ENCODE measurements at places on chromosomes 5 and 9.
A peak's percentile ranks its signal among the peaks of the same experiment; 100 is the strongest.

GRCh38 chr5:176365351-176366231 lies at the start of gene ARL10:
TSS of gene ARL10 (plus strand) at chr5:176365487. CDS start at chr5:176365564, 77 bp downstream.
- DNase-seq, result peak; percentile 74

GRCh38 chr5:96788112-96788749 lies 19.5 kb downstream of the ERAP1 start:
- no peak for DNase-seq

DNA sequence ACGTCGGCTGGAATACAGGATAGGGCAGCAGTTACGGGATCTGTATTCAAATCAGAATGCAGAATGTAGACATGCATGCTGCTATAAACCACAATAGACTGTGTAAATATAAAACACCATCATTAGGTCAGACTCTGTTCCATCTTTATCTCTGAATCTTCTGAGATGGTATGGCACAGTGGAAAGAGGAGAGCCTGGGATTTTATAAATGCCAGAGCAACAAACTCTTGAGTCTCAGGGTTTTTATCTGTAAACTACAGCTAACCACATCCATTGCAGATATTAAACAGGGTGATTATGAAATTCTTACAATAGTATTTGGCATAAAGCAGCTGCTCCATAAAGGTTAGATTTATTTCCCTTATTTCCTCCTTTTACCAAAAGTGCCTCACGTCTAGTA lies 108.7 kb downstream of the ZDHHC21 start:
- no peak for DNase-seq

- DNase-seq, result no peak
Observed at GRCh38 chr5:96926276-96926675, 9.6 kb upstream of the LNPEP start.

DNA sequence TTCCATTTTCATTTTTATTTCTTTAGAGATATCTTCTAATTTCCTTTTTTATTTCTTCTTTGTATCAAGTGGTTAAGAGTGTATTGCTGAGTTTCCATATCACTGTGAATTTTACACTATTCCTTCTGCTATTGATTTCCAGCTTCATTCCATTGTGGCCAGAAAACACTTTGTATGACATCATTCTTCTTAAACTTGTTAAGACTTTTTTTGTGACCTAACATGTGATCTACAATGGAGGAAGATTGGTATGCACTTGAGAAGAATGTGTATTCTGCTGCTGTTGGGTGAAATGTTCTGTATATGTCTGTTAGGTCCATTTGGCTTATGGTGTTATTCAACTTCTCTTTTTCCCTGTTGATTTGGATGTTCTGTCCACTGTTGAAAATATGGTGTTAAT lies 274.2 kb upstream of the PUM3 start:
- DNase-seq, result no peak

DNA sequence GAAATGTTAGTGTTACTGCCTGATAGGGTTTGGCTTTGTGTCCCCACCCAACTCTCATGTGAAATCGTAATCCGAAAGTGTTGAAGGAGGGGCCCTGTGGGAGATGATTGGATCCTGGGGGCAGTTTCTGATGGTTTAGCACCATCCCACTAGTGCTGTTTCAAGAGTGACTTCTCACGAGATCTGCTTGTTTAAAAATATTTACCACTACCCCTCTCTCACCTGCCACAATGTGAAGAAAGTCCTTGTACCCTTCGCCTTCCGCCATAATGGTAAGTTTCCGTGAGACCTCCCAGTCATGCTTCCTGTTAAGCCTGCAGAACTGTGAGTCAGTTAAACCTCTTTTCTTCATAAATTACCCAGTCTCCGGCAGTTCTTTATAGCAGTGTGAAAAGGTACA lies 2.6 kb upstream of the RFX3 start:
- DNase-seq, result no peak

DNA sequence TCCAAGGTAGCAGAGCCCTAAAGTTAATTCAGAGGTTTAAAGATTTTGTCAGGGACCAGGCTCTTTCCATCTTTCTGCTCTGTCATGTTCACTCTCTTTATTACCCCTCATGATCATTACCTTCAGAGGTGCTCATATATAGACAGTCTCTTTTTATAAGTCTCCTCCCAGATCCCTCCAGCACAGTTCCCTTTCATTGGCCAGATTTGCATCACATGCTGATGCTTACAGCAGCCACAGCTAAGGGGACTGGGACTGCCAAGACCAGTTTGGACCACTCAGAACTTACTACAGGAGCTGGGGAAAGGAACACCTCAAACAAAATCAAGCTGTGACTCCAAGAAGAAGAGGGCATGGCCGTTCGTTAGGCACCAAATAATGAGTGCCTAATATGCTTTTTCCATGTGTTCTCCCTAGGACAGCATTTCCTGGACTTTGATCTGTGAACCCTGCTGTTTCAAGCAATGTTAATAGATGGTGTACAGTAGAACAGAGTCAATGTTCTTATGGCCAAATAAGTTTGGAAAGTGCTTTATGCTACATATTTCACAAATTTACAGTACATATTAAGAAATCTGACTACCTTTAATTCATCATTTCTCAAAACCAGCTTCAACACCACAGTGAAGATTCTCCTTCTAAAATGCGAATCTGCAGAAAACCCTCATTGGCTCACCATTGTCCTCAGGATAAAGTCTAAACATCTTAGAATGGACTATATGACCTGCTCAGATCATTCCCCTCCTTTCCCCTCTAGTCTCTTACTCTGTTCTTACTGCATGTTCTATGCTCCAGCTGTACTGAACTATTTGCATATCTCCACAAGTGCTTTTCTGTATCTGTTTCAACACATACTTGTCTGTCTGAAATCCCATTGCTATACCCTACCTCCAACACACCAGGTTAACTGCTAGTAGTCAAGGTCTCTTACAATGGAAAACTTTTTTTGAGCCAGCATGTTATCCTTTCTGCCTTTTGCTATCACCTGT lies 3.4 kb downstream of the C5orf58 start:
- DNase-seq, result no peak

GRCh38 chr9:100591639-100592412 lies 13.9 kb downstream of the CAVIN4 start:
- no peak for DNase-seq

DNA sequence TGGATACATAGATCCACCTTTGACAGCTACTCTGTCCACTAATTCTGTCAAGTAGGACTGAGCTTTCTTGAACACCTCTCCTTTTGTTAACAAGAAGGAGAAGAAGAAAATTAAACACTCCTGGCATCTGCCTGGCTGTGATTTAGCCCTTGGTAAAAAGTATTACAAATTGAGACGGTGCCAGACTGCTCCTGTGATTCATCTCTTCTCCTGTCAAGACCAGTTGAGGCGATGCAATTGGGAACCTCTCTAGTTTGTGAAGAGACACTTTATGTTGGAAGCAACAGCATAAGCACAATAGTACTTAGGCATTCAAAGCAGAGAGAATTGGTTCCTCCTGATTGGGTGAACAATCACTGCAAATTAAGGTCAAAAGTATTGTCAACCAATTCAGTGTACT lies 72.7 kb downstream of the GHR start:
- DNase-seq, result no peak

GRCh38 chr5:139660105-139660922 lies 12.2 kb downstream of the CXXC5 start:
- peak; percentile 92 for DNase-seq

DNA sequence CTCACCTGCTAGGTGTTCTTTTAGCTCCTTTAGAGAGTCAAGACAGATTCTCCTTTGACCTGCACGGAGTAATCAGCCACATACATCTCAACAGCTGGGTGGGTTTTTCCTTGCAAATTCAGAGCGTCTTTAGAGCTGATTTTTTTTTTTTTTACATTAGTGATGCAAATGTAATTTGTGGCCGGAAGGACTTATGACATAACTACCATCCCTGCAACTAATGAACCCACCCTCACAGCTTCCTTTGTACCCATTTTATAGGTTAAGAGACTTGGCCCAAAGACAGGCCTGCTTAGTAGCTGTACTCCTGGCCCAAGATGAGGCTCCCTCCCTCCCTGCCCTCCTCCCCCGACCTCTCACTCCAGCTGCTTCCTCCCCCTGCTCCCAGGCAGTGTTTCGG lies 69.9 kb upstream of the NIPAL4 start:
- DNase-seq, result no peak

GRCh38 chr5:149801307-149801990 lies 71.3 kb downstream of the PPARGC1B start:
- DNase-seq, result no peak

- no peak for DNase-seq
Observed at GRCh38 chr9:95100071-95100627, 217.4 kb downstream of the FANCC start.

GRCh38 chr5:27708534-27708933 lies 670.1 kb upstream of the CDH9 start:
- no peak for DNase-seq

- DNase-seq, result no peak
Observed at GRCh38 chr5:75044406-75044805, 8.0 kb downstream of the GCNT4 start.

GRCh38 chr9:132885720-132886333 lies 7.1 kb downstream of the SPACA9 start:
- no peak for DNase-seq

DNA sequence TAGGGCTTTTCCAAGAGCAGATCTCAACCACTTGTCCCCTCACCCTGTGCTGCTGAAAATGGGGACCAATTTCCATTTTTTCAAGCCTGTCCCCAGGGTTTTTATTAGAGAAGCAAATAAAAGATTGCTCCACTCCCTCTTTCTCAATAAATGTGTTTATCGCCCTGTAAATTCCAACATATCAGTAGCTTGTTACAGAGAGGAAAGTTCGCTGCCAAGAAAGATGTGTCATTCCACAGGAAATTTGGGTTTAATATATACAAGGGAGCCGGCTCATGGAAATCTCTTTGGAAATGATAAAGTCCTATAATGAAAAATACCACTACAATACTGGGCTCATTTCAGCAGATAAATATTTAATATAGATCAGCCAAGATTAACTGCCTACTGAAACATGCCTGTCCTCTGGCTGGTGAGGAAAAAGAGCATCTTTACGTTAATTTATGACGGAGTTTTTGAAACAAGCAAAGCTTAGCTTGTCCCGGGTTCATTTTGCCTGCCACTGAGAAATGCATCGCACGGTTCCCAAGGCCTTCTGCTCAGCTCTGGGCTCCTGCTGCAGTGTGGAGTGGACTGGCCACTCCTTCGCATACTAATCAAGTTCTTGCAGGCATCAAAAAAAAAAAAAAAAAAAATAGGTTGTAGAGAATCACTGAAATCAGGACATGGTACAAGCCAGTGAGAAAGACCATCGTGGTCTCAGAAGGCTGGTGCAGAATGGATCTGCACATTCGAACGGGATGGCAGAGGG lies 84.5 kb downstream of the BRINP1 start:
- no peak for DNase-seq

DNA sequence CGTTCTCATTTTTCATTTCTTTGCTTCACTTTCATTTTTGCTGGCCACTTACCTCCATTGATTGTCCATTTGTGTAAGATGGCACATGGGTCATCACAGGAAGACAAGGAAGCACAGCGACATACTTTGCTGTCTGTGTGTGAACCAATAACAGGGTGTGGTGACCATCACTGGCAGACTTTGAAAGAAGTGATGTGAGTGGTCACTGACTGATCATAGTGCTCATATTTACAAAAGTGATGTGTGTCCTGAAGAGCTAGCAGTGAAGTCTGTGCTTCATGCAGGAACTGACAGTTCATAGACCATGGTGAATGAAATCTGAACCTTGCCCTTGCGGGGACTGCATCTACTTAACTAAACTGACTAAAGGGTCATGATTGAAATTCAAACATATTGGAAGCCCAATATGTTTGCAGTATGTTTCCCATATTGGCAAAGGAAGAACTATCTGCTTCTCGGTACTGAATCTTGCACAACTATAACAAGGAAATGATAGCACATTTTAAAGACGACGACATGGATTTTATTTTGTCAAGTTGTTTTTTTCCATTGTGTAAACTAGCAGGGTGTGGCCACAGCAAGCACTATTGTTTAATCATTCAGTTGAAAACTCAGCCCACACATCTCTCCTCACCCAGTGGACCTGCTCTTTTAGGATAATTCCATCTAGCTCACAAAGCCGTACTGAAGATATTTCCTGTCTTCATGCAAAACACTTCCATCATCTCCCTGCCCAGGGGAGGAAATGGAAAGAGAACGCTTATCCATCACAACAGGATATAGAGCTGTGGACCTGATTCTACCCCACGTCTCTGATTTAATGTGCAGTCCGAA lies 232.0 kb upstream of the ANKRD55 start:
- DNase-seq, result no peak

DNA sequence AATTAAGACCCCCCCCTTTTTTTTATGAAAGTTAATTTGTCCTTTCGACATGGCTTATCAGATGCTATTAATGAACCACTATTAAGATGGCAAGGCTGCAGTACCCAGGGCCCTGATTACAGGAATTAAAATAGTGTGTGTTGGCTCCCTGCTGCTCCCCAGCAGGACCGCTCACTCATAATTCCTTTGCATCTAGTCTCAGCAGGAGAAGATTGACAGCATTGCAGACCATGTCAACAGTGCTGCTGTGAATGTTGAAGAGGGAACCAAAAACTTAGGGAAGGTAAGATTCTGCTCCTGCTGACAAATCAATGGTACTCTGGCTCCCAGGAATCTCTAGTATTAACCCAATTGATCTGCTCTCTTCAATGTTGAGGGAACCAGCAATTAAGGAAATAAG lies 61.0 kb downstream of the STX17 start:
- DNase-seq, result no peak

DNA sequence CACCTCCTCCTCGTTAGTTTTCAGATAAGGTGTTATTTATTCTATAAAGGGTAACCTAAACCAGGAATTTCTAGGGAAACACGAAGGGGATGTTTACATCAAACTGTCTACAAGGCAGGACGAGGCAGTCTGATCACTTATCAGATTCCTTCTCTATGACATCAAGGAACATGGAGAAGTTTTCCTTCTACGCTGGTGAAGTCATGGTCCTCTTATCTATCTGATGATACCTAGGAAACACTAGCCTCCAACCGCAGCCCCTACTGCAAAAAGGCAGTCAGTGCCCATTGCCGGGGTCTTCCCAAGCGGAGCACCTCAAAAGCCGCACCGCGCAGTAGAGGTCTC lies 1.5 kb downstream of the MPDZ start:
- no peak for DNase-seq

DNA sequence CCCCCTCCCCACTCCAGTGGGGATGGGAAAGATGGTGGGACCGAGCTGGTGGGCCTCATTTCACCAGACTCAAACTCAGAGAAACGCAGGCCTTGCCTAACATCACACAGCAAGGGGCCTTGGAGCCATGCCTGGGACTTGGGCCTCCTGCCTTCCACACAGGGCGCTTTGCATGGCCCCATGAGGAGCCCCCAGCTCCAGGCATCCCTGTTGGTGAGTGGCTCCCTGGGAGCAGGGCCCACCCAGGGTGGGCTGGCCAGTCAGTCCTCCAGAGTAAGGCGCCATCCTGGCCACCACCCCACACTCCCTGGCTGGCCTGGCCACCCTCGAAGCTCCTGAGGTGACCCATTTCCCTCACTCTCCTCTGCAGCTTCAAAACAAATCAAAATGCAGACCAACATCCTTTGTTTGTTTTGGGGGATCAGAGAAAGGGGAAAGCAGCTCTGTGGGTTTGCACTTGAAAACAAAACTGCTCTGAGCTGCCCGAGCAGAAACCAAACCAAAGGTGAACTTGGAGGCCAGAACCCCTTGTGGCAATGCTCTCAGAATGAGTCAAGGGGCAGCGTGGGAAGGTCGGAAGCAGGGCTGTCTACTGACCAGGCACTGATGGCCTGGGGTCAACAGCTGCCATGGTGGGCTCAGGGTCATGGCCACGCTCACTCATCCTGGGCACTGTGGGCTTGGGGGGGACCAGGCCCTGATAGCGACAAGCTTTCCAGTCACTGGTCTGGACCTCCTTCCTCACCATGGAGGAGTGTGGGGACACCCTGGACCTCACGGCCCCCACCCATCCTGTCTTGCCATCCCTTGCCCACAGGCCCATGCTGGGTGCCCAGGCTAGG lies 37.0 kb upstream of the VDAC1 start:
- no peak for DNase-seq

All from sigmoid colon (tissue), 7 donors.